T1000 (cell line): ENCODE measurements at places on chromosomes 7 and 10.

DNA sequence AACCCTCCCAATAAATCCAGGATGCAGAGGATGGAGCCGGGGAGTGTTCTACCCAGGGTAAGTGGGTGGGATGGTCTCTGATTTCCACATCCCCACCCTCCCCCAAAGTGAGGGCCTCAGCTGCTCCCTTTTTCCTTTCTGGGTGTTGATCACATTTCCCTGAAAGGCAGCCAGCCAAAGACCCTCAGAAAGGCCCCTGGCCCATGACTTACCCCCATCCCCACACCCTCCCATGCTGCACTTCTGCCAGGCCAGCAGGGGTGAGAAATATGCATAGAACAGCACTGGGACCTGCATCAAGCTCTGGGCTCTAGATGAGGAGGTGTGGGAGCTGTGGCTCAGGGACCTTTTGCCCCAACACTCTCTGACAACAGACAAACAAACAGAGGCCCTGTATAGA is 927.3 kb upstream of the ZNF722 start:
- DNase-seq = no peak

DNA sequence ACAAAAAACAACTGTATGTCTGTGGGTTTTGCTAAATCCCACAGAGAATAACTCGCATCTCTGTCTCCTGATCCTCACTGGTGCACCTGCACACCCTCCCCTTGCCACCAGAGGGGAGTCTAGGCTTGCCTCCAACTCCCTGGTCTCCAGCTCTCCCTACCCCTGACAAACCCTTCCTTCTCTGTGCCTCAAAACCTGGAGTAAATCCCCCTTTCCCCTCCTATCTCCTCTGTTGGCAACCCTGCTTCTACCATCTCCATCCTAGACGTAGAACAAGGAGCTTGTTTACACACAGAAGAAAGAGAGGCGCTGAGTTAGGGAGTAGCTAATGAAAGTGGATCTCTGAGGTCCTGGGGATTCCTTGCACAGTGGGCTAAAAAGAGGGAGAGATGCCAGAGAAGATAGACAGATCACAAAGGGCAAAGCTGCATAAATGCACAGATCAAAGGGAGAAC is 6.0 kb downstream of the MBLAC1 start:
- DNase-seq = peak; percentile 46

DNA sequence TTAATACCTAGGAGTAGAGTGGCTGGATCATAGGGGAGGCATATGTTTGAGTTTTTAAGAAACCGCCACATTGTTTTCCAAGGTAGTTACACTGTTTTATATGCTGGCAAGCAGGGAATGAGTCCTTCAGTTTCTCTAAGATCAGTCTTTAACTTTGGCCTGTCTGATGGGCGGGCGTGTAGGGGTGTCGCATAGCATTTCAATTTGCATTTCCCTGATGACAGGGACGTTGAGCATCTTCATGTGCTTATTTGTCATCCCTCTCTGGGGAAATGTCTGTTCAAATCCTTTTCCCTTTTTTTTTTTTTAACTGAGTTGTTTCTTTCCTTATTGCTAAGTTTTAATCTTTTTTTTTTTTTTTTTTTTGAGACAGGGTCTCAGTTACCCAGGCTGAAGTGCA is 9.8 kb downstream of the MTG1 start:
- DNase-seq = no peak

DNA sequence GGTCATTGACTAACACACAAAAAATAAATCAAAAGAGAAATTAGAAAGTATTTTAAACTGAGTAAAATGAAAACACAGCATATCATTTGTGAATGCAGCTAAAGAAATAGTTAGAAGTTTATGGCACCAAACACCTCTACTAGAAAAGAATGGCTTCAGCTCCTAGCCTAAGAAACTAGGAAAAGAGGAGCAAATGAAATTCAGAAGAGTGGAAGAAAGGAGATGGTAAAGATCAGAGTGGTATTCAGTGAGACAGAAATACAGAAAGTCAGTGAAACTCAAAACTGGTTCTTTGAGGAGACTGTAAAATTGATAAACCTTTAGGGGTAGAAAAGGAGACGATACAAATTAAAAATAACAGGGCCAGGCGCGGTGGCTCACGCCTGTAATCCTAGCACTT is 2.7 kb downstream of the EXOC6 start:
- DNase-seq = no peak

DNA sequence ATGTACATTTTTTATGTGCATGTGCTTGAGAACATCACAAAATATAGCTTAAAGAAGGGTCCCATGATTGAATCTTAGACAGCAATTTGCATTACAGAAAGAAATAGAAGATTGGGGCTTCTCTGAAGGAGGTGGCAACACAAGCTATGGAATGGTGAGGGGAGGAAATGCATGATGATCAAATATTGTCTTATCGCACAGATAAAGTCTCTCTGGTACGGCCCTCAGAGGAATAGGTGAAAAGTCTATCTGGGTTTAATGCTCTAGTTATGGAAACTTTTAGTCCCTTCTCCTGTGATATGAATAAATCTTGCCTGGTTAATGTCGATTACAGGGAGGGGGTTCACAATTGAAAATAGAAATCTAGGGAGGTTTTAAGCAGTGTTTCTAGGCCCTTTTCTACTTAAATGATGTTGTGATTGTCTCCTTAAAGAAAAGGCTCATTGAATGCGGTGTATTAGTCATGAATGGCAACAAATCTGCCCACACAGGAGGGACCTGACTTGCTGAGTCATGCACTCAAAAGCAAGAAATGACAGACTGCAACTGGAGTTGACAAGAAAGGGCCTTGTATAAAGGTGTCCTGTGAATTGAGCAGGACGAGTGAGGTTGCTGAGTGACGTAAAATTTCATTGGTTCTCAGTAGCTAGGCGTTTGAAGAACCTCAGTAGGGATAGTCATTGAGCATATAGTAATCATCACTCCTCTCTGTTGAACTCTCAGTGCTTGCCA is 133.4 kb upstream of the CSTF2T start:
- DNase-seq = peak; percentile 2

DNA sequence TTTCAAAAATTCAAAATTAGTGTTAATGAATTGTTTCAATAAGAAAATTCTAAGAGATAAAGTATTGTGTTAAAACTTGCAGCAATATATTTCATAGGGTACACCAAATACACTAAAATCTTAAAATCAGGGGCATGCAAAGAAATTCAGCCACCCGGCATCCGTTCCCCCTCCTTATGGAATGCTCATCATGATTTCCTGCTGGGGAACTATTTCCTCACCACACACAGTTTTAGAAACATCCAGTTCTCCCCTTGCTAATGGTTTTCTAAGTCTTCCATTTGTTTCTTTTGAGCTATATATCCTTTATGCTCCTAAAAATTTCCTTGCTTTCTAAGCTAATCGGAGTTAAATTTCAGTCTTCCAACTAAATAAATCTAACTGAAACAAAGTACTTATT is 60.7 kb downstream of the CHCHD3 start:
- DNase-seq = no peak

DNA sequence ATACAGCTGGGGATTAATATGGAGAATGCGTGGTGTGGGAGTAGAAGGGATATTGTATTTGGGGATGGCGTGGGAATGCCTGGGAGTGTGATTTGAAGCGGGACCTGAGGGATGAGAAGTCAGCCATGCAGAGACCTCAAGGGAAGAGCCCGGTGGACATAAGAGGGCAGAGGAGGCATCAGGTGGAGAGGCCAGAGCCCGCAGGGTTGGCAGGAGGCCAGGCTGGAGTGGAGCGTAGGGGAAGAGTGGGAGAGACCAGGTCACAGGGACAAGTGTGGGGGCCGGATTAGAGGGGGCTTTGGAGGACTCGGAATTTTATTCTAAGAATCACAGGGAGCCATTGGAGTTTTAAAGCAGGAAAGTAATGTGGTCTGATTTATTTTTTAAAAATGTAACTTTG is 2.0 kb downstream of the NDUFB2 start:
- no peak for DNase-seq

GRCh38 chr7:116332766-116333165 is 122.4 kb downstream of the TES start:
- no peak for DNase-seq

DNA sequence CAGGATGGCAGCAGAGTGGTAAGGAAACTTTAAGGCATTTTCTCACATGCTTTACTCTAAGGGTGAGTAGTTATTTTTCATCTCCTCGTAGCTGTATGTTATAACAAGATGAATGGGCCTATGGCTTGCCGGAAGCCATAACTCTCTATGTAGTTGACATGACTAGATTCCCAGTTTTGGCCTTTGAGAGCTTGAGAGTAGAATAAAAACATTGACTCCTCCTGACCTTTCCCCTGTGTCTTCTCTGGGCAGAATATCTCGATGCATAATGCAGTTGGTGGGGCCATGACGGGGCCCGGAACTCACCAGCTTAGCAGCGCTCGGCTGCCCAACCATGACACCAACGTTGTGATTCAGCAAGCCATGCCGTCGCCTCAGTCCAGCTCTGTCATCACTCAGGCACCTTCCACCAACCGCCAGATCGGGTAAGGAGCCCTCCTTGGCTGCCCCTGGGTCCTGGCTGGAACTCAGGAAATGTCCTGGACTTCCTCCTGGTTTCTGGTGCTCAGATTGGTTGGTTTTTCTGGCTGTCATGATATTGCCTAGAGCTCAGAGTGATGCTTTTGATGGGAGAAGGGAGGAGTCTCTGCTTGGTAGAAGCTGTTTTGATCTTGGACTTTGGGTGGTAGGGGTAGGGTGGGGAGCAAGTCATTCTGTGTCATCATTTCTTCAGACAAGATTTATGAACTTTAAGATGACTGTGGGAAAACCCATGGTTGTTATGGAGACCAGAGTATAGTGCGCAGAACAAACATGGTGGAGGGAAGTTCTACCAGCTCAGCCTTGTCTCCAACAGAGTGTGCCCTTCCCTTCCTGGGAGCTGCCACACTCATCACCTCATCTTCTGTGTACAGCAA is 158.0 kb downstream of the CREB5 start:
- DNase-seq = no peak

DNA sequence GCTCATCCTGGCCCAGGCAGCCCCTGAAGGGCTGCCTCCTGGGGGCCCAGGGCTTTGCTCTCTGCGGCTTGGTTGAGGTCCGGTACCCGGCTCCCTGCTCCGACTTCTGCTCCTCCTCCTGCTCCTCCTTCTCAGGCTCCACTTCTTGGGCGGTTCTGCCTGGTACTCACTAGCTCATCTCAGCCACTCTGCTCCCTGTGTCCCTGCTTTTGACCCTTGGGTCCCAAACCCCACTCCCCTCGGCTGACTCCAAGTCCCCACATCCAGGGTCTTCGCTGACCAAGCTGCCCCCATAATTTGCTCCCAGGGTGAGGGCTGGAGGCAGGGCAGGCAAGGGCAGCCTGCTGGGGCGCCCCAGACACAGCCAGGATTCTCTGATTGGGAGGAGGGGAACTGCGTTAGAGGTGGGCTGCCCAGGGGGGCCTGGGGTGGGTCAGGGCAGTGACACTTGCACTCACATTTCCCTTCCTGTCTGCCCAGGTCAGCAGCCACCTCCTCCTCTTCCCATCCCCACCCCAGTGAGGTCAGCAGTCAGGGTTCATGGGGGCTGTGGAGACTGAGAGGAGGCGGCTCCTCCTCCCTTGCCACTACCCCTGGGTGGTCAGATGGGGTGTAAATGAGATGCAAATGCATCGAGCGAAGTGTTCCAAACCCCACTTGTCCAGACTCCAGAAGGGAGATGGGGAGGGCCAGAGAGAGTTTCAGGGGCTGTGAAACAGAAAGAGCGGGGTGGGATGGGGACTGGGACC is 2.2 kb downstream of the SMARCD3 start:
- no peak for DNase-seq

- no peak for DNase-seq
Observed at GRCh38 chr10:68878496-68878895, 22.6 kb upstream of the DDX50 start.

- DNase-seq = no peak
Observed at GRCh38 chr10:70891627-70892026, 3.3 kb upstream of the PCBD1 start.

DNA sequence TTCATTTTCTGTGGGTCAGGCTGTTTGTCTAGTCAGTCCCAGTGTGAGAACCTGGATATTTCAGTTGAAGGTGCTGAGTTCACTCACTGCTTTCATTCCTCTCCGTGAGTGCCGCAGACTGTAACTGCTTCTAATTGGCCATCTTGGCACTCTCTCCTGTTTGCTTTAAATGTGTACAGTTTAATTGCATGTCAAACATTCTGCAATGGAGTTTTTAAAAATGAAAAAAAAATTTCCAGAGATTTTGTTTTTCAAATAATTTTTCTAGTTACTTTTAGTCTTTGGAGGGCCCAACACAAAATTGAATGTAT is 87.8 kb downstream of the CCSER2 start:
- DNase-seq = no peak

DNA sequence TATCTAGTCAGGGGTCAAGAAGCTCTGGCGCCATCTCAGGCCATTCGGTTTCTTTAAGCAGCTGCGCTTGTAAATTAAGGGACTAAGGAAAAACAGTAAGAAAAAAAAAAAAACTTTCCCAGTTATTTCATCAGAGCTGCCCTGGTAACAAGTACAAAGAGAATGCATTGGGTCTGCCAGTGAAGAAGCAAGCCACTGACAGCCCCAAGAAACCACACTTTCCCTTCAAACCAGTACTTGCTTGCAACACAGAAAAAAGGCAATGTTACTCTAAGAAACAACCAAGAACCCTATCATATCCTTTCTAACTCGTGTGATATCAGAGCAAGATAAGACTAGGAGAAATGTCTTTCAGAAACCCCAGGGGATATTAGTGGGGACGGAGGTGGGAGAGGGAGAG is 40.6 kb upstream of the AOAH start:
- no peak for DNase-seq

GRCh38 chr10:133132473-133133291 is 27.3 kb upstream of the KNDC1 start:
- DNase-seq = no peak

GRCh38 chr7:88018501-88018900 is 84.5 kb downstream of the ADAM22 start:
- no peak for DNase-seq

DNA sequence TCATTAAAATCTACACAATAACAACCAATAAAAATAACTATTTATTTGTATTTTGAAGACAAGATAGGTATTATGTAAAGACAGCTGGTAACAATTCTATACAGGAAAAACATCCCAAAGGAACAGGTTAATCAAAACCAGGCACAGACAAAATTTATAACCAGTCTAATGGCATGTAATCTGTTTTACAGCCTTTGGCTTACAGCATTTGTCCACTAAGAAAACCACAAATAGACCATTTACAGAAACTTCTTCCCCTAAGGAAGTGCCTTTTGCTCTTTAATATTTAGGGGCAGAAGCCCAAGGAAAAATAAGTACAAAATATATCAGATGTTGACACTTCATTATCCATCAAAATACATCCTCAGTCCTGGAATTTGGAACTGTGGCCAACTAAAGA is 65.0 kb downstream of the SVIL start:
- no peak for DNase-seq

DNA sequence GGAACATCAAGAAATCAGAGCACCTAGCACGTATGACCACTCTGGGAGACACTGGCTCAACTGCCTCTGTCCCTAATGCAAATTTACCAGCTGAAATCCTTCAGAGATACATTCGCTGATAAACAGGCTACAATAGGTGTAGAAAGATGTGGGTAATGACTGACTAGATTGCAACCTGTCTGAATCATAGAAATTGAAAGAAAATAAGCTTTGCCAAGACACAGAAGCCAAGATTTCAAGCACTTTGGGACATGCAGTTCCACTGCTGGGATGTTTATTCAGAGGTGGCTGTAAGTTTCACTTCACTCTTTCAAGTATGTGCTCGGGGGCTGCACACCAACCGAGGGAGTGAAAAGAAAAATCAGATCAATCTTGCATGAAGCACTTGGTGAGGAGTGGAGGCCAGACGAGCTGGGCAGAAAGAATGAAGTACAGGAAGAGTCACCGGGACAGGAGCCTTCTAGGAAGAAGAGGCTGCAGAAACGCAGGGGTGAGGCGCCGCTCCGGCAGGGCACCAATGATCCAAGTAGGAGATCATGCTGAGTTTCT is 276.7 kb downstream of the PARD3 start:
- no peak for DNase-seq
